GM12878 (cell line): ENCODE measurements at places on chromosomes 16 and 17.
A peak's percentile ranks its signal among the peaks of the same experiment; 100 is the strongest.

DNA sequence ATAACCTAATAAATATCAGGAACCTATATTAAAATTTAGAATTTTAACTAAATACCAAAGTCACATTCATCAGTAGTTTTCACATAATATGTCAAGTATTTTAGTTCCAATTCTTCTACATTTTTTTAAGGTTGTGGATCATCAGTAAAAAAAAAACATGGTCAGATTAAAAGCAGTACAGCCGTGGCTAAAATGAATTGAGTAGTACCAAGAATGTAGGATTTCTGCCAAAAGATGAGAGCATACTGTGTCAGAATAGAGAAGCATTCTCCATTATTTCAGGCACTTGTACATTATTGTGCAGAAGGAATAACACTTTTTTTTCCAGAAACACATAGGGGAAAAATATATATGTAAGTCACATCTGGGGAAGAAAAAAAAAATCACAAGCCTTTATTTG, 1176.1 kb downstream of the CDH11 start:
- DNase-seq, result no peak

GRCh38 chr16:84505249-84506187, 1.1 kb upstream of the MEAK7 start:
- no peak for DNase-seq

GRCh38 chr17:11081342-11081741, 159.7 kb upstream of the SHISA6 start:
- DNase-seq, result no peak

GRCh38 chr16:81817789-81818567, 38.9 kb downstream of the PLCG2 start:
- DNase-seq, result peak; percentile 79

DNA sequence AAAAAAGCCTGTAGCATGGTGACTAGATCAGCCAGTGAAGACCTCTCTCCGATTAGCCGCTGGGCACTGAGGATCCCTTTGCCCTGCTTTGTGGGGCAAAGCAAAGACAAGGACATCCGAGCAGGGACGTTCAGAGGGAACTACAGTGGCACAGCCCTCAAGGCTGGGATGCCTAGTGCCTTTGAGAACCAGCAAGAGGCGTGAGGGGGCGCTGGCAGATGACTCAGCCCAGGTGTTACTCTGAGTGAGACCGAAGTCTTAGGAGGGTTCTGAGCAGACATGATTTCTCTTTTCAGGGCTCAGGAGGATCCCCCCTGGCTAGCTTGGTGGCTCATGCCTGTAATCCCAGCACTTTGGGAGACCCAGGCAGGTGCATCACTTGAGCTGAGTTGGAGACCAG, 178.6 kb downstream of the CPPED1 start:
- no peak for DNase-seq

GRCh38 chr16:21083729-21084268, 66.8 kb downstream of the DNAH3 start:
- DNase-seq, result no peak

- no peak for DNase-seq
Measured at GRCh38 chr17:11340803-11341202, 99.8 kb downstream of the SHISA6 start.
